ENCODE measurements at places on chromosomes 12 and 14.
A peak's percentile ranks its signal among the peaks of the same experiment; 100 is the strongest.

DNA sequence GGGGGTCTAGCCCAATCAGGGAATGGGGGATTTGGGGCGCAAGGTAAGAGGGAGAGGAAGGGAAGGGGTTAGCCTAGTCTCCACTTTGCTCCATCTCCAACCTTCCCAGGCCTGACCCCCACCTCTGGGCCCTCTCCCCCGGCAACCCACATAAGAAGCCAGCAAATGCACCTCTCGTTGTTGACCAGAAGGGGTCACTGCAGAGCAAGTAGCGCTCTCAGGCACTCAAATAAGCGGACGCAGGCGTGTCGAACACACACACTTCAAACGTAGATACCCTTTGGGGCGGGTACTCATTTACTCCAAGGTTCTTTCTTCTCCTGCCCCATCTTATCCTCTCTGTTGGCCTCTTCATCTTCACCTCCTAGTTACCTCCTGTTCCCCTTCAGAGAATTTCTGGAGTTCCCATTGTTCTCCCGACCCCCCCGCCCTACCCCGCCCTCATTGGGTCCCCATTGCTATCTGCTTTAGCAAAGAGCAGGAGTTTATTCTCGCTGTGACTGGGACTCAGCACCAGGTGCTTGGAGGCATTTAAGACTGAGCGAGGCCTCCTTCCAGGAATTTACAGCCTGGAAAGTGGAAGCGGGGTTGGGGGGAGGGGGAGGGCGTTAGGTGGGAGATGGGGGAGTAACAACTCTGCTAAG is 1.5 kb upstream of the SRRM4 start:
- peak; percentile 25 for DNase-seq

GRCh38 chr12:13405961-13406703 is 209.6 kb downstream of the EMP1 start:
- no peak for DNase-seq

DNA sequence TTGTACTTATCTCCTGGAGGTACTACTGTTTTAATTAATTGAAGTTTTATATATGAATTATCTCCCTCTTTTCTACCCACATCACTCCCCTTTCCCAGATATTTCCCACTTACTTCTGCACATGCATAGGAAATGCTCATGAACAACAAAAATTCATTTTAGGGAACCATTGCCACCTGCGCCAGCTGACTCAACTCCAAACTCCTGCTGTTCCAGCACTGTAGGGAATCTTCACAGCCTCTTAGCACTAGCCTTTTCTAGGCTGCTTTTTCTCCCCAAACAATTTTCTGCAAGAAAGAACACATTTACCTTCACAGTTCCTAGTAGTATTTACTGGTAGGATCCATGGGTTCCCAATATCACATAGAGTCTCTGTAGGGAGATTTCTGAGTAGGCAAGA is 268.4 kb downstream of the LRFN5 start:
- no peak for DNase-seq

- no peak for DNase-seq
Observed at GRCh38 chr14:69288011-69288771, 28.2 kb downstream of the GALNT16 start.

- DNase-seq, result no peak
Observed at GRCh38 chr14:74601982-74602381, 10.1 kb downstream of the LTBP2 start.

GRCh38 chr14:91369628-91370445 is 47.8 kb downstream of the CCDC88C start:
- no peak for DNase-seq

DNA sequence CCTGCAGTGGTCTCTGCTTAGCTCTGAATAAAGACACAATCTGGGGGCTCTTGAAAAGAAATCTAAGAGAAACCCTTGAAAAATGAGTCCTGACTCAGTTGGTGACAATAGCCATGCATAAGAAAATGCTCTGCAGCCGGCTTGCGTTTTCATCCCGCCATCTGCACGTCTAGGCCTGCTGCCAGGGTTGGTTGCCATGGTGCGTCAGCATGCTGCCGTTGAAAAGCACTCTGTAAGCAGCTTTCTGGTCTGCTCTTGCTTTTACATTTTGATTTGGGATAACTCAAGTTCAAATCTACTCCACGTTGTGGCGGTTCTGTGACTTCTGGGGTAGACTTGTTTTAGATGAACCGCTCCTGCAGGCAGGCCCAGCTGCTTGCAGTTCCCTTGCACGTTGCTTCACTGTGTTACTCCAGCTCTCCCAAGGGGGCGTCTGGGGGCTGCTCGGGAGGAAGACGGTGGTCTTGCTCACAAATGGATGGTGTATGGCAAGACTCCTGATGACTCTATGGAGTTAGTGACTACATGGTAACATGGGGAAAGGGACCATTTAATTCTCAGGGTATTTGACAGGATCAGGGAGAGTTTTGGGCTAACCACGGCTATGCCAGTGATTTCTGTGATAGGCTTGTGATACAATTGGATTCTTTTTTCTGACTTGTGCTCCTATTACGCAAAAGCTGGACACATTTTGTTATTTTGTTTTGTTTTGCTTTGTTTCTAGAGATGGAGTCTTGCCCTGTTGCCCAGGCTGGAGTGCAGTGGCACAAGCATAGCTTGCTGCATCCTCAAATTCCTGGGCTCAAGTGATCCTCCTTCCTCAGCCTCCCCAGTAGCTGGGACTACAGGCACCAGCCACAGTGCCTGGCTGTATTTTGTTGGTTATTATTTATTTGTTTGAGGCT is 15.8 kb downstream of the WNT5B start:
- DNase-seq, result no peak

- no peak for DNase-seq
Observed at GRCh38 chr14:31895206-31895605, 181.9 kb upstream of the ARHGAP5 start.

- DNase-seq, result no peak
Observed at GRCh38 chr14:105154476-105154871, 14.1 kb downstream of the JAG2 start.

GRCh38 chr12:128929057-128929456 is 75.8 kb downstream of the GLT1D1 start:
- DNase-seq, result no peak

All from GM18507 (cell line).